ENCODE measurements at places on chromosomes 4 and X.

GRCh38 chr4:18250564-18250963, 229.0 kb upstream of the LCORL start:
- H3K36me3 ChIP-seq = no peaks in the 10 kb centered on the region
- H3K4me1 ChIP-seq = no peaks in the 10 kb centered on the region
- no peaks in the 10 kb centered on the region for H3K27me3 ChIP-seq
- H3K4me3 ChIP-seq = no peak overlapping the region
- H3K27ac ChIP-seq = no peak overlapping the region

DNA sequence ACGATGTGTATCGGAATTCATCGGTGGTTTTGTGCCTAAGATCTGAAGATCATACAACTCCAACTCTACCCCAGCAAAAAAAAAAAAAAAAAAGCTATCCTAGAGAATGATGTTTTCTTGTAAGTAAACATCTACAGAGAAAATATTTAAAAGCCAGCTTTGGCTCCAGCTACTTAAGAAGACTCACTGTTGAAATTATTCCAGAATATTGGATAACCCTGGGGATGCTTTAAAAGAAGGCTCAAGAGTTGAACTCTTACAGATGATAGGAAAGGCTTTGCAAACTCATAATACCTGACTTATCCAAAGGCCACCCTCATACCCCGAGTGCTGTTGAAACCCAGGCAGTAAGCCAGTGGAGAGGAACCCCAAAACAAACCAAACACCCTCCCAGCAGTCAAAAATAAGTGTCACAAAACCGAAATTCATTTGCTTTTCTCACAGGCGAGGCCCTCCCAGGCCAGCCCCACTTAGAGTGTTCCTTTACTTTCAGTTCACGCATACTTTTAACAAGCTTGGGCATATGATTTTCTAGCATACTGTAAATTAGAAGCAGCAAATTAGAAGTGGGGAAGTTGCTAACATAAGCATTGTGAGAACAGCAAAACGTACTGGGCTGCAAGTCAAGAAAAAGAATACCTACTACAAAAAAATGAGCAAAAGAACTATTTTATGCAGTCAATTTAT, 2.7 kb upstream of the AMELX start:
- no peaks in the 10 kb centered on the region for H3K36me3 ChIP-seq
- no peak overlapping the region for H3K27ac ChIP-seq
- DNase-seq = no peak
- no peak overlapping the region for H3K4me3 ChIP-seq

DNA sequence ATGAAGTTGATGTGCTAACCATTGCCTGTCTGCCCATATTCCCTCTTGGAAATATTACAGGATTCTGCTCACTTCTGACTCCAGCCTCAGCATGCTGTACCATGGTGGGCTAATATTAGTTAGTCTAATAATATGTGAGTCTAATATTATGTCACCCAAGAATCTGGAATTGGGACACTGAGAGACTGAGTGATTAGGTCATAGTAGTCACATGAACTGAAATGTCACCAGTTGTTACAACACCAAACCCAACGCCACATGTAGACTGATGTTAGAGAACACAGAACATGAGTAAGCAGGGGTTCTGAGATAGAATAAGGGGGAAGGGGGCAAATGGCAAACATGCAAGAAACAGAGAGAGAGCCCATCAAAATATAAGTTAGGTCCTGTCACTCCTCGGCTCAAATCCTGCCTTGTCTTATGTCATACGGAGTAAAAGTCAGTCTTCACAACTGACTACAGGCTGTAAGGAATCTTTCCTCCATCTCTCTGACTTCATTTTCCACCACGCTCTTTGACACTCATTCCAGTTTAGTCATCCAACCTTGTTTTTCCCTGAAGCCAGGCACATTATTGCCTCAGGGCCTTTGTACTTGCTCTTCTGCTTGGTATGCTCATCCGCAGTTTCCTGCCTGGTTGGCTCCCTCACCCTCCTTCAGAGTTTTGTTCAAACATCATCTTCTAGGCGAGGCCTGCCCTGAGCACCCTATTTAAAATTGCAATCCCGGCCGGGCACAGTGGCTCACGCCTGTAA, 9.6 kb upstream of the SLAIN2 start:
- H3K36me3 ChIP-seq = no peaks in the 10 kb centered on the region
- H3K4me3 ChIP-seq = no peak overlapping the region
- 0 out of 2 replicates have a peak, but pooled peaks cover 3% of the 10 kb centered on the region for H3K4me1 ChIP-seq
- H3K27ac ChIP-seq = no peak overlapping the region
- DNase-seq = no peak
- H3K27me3 ChIP-seq = no peaks in the 10 kb centered on the region

- H3K4me1 ChIP-seq = no peaks in the 10 kb centered on the region
- H3K27me3 ChIP-seq = no peaks in the 10 kb centered on the region
- no peak overlapping the region for H3K27ac ChIP-seq
- DNase-seq = no peak
- H3K4me3 ChIP-seq = no peak overlapping the region
Measured at GRCh38 chr4:100422894-100423293, 94.9 kb downstream of the EMCN start.

DNA sequence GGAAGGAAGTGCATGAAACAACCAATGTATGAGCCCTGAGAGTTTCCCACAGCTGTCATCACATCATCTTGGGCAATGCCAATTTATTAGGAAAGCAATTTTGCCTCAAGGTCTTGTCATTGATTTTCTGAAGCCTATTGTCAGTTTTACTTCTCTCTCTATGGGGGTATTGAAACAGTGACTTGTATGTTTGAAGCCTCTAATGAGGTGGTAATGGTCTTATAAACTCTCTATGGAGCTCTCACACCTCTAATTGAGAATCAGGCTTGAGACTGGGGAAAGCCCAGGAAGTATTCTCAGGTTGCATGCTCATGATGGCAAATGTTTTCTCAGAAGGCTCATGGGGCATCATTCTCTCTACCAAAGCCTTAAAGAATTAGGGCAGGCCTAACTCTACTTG, 308.2 kb upstream of the EMCN start:
- H3K27me3 ChIP-seq = no peaks in the 10 kb centered on the region
- no peak for DNase-seq
- H3K27ac ChIP-seq = no peak overlapping the region

DNA sequence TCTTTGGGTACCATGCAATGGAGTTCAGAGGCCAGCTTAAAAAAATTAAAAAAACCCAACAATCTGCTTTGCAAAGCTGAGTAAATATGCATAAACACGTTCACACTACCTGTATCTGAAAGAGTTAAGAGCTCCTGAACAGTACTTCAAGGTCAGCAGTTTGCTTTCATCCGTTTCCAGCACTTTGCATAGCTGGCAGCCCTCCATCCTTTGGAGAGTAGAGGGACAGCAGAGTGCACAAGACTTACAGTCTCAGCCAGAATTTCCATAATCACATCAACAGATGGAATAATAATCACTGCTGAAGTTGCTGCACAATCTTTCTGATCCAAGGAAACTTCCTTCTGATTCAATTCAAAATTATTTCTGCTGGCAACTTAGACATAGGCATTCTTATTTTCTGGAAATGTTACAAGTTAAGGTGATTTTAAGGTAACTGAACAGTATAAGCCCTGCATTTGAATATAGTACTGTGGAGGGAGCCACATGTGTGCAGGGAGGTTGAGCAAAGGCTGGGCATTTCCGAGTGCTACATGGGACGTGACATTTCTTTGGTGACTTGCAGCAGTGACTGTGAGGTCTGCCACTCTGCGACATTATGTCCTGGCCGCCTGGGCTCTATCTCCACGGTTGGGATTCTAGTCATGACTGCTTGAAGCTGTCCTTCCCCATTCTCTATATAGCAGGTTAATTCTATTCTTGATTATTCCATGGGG, 73.5 kb upstream of the EMCN start:
- no peaks in the 10 kb centered on the region for H3K4me1 ChIP-seq
- no peaks in the 10 kb centered on the region for H3K36me3 ChIP-seq
- H3K27ac ChIP-seq = no peak overlapping the region
- no peak overlapping the region for H3K4me3 ChIP-seq
- no peak for DNase-seq

- H3K4me1 ChIP-seq = no peaks in the 10 kb centered on the region
- no peak overlapping the region for H3K27ac ChIP-seq
- no peak for DNase-seq
- H3K4me3 ChIP-seq = no peak overlapping the region
Measured at GRCh38 chr4:159370286-159370685, 267.4 kb downstream of the RAPGEF2 start.

- no peaks in the 10 kb centered on the region for H3K27me3 ChIP-seq
- no peaks in the 10 kb centered on the region for H3K4me1 ChIP-seq
- H3K27ac ChIP-seq = no peak overlapping the region
- H3K36me3 ChIP-seq = no peaks in the 10 kb centered on the region
- no peak overlapping the region for H3K4me3 ChIP-seq
Measured at GRCh38 chrX:148713981-148714380, 213.6 kb downstream of the AFF2 start.

DNA sequence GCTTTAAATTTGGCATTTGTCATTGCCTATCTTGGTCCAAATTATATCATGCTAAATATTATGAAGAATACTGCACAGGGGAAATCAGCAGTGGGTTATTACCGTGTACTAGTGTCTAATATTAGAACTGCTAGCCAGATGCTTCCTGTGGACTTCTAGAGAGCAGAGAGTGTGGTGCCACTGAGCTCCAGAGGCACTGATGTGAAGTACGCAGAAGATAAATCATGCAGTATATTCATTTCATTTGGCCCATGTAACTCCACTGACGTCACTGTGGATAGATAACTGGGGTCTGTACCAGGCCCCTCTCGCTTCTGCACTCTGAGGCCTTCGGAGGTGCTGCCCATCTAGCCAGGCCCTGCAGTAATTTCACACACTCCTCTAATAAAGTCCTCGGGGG, 80.0 kb downstream of the ALPK1 start:
- no peak overlapping the region for H3K27ac ChIP-seq
- DNase-seq = no peak
- peaks cover 8% of the 10 kb centered on the region for H3K27me3 ChIP-seq

DNA sequence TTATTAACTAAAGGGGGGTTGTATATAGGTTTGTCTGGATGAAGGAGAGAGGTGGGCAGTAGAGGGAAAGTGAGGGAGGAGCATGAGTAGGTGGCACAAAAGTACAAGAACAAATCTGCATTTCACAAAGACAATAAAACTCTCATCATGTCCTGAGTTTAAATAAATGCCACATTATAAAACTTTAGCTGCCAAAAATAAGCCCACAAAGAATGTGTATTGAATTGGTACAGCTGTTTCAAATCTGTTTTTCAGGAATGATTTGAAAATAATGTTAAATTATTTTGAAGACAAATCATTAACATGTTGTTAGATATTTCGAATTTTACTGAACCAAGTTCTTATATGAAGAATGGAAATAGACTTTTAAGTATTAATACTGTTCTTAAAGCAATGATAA, 5.8 kb downstream of the CNKSR2 start:
- H3K27me3 ChIP-seq = no peaks in the 10 kb centered on the region
- H3K27ac ChIP-seq = no peak overlapping the region
- H3K4me3 ChIP-seq = no peak overlapping the region
- H3K36me3 ChIP-seq = no peaks in the 10 kb centered on the region
- no peak for DNase-seq
- no peaks in the 10 kb centered on the region for H3K4me1 ChIP-seq

GRCh38 chr4:128483041-128483440, 195.4 kb upstream of the PGRMC2 start:
- no peaks in the 10 kb centered on the region for H3K36me3 ChIP-seq
- no peak overlapping the region for H3K27ac ChIP-seq
- H3K4me3 ChIP-seq = no peak overlapping the region
- no peak for DNase-seq
- H3K27me3 ChIP-seq = no peaks in the 10 kb centered on the region
- H3K4me1 ChIP-seq = no peaks in the 10 kb centered on the region

- no peak overlapping the region for H3K4me3 ChIP-seq
- H3K27me3 ChIP-seq = no peaks in the 10 kb centered on the region
- H3K27ac ChIP-seq = no peak overlapping the region
- no peak for DNase-seq
Measured at GRCh38 chrX:95893636-95894035, 791.0 kb upstream of the DIAPH2 start.

- H3K4me1 ChIP-seq = no peaks in the 10 kb centered on the region
- H3K27me3 ChIP-seq = no peaks in the 10 kb centered on the region
- H3K36me3 ChIP-seq = no peaks in the 10 kb centered on the region
Measured at GRCh38 chr4:93147524-93148212, 680.9 kb upstream of the ATOH1 start.

Data from K562 (cell line).